ENCODE measurements at places on chromosomes 16 and 17. TPM values are rescaled to one million over a fixed set of nuclear protein-coding genes. Genes with fewer than 3 reads are reported as not detected.

DNA sequence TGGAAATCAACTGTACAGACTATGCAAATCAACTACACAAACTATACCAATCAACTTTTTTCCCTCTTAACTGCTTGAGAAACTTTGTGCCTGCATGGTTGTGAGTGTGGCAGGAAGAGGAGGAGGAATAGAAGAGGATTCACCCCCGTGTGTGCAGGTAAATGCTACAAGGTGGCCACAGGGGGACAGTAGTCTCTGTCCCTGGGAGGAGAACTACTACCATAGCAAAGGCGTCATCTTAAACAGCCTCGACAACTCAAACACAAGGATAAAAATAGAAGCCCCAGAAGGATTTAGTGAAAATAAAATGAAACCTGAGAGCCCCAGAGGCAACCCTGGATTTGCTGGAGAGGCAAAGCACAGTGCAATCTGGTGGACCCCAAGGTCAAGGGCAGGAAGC, 199.5 kb upstream of the DYNLRB2 start:
- H3K4me3 ChIP-seq: no peak overlapping the region
- DNase-seq: no peak
- H3K4me1 ChIP-seq: no peaks in the 10 kb centered on the region
- H3K27me3 ChIP-seq: peaks cover 18% of the 10 kb centered on the region
- no peaks in the 10 kb centered on the region for H3K36me3 ChIP-seq
- H3K27ac ChIP-seq: no peak overlapping the region

GRCh38 chr16:72996291-72997062, 51.5 kb downstream of the ZFHX3 start:
- no peak overlapping the region for H3K4me3 ChIP-seq
- no peaks in the 10 kb centered on the region for H3K4me1 ChIP-seq
- H3K27ac ChIP-seq: no peak overlapping the region
- H3K36me3 ChIP-seq: no peaks in the 10 kb centered on the region
- DNase-seq: no peak

- H3K36me3 ChIP-seq: no peaks in the 10 kb centered on the region
- no peak overlapping the region for H3K4me3 ChIP-seq
- peaks cover 15% of the 10 kb centered on the region for H3K27me3 ChIP-seq
- H3K4me1 ChIP-seq: no peaks in the 10 kb centered on the region
Measured at GRCh38 chr16:22955461-22956070, 141.6 kb downstream of the HS3ST2 start.

DNA sequence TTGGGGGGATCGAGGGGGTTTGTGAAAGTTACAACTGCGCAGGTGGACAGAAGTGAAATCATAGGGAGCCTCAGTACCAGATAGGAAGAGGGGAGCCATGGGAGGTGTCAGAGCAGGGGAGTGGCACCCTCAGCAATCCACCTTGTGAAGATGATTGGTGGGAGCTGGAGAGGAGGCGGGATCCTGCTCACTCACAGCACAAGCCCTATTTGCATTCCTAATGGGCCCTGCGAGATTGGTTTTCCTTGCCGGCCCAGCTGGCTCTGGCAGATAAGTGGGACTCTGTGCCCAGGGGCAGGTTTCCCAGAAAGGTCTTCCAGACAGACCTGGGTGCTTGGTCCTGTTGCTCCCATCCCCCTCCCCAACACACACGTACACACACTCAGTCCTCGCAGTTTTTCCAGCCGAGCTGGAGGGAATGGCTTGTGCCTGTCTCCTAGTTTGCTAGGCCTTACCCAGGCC, 9.4 kb downstream of the WNT3 start:
- peaks cover 15% of the 10 kb centered on the region for H3K27me3 ChIP-seq
- H3K4me1 ChIP-seq: no peaks in the 10 kb centered on the region
- H3K4me3 ChIP-seq: no peak overlapping the region

DNA sequence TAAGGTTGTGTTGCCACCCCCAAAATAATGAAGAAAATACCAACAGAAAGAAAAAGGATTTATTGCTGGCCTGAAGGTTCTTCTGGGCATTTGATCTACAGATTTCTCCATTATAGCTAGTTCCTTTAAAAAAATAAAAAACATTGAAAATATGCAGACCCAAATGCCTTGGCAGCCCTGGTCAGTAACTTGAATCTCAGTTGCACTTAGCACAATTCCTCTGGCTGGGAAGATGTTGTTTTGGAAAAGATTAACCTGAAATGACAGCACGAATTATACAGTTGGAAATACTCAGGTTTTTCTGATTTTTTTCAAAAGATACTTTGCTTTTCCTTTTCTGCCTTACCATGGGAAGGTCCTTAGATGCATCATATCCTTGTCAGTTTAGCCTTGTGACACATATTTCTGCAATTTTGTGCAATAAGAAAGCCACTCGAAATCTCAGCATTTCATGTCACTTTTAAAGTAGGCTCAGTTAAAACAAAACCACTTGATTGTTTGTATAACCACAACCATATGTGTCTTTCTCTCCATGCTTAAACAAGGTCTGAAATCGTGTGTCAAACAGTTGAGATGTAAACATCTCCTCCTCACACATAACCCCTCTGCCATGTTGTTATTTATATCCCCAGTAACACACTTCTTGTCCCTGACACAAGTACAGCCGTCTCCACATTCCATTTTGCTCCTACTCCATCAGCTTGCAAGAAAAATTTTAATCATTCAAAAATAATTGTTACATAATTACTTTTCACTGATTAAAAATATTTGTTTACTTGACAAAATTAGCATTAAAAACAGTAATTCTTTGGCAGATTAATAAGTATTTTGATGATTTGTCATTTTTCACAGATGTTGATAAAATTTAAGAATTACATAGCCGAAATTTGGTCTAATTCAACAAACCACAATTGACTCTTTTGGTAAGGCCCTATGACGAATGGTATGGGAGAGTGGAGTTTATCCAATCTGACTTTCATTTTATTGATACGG, 61.1 kb downstream of the SIAH1 start:
- H3K4me1 ChIP-seq: peaks cover 9% of the 10 kb centered on the region
- H3K4me3 ChIP-seq: no peak overlapping the region
- DNase-seq: no peak
- H3K27me3 ChIP-seq: no peaks in the 10 kb centered on the region

DNA sequence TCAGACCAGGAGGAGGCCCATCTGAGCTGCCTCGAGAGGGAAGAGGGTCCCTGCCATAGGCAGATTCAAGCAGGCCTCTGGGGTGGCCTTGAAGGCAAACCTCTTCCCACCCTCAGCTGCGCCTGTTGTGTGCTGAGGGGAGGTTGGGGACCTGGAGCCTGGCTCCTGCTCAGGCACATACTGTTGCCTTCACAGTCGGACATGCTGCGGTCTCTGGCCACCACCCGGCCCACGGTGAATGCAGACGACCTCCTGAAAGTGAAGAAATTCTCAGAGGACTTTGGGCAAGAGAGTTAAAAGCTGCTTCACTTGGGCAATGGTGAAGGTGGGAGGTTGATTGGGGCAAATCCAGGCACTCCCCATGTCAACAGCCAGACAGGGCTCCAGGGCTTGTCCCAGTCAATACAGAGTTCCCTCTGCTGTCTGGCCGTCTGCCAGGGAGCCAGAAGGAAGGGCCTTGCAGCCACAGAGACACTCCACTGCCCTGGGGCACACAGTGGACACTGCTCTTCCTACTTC, 6.3 kb downstream of the PDF start:
- no peak for DNase-seq
- H3K4me1 ChIP-seq: peaks cover 30% of the 10 kb centered on the region
- peaks cover 76% of the 10 kb centered on the region for H3K36me3 ChIP-seq
- H3K4me3 ChIP-seq: no peak overlapping the region
- H3K27ac ChIP-seq: no peak overlapping the region
- no peaks in the 10 kb centered on the region for H3K27me3 ChIP-seq

- DNase-seq: no peak
- no peaks in the 10 kb centered on the region for H3K27me3 ChIP-seq
- peaks cover 23% of the 10 kb centered on the region for H3K36me3 ChIP-seq
- peaks cover 36% of the 10 kb centered on the region for H3K4me1 ChIP-seq
Measured at GRCh38 chr17:81681672-81682071, 1.9 kb downstream of the ARL16 start.

GRCh38 chr17:4160294-4160859, 17.4 kb downstream of the CYB5D2 start:
- H3K4me3 ChIP-seq: no peak overlapping the region
- H3K36me3 ChIP-seq: peaks cover 27% of the 10 kb centered on the region
- H3K4me1 ChIP-seq: peaks cover 34% of the 10 kb centered on the region
- DNase-seq: no peak
- H3K27me3 ChIP-seq: no peaks in the 10 kb centered on the region
- H3K27ac ChIP-seq: no peak overlapping the region

ACSM3 gene
- total RNA-seq: 4.3 TPM

DPEP3 gene
- total RNA-seq: not detected

- peaks cover 18% of the 10 kb centered on the region for H3K4me1 ChIP-seq
- no peak overlapping the region for H3K4me3 ChIP-seq
- H3K27me3 ChIP-seq: no peaks in the 10 kb centered on the region
- H3K36me3 ChIP-seq: peaks cover 43% of the 10 kb centered on the region
- DNase-seq: no peak
Measured at GRCh38 chr17:59810894-59811153, 81.9 kb downstream of the TUBD1 start.

ADORA2B gene
- 0.13 TPM for total RNA-seq

CD7 gene
- total RNA-seq: 140 TPM

- H3K27ac ChIP-seq: no peak overlapping the region
- no peak overlapping the region for H3K4me3 ChIP-seq
- H3K36me3 ChIP-seq: no peaks in the 10 kb centered on the region
Measured at GRCh38 chr16:66849021-66849420, 4.8 kb downstream of the CA7 start.

GRCh38 chr16:84004442-84004841, 36.4 kb downstream of the NECAB2 start:
- H3K36me3 ChIP-seq: no peaks in the 10 kb centered on the region
- no peaks in the 10 kb centered on the region for H3K4me1 ChIP-seq
- DNase-seq: no peak
- H3K4me3 ChIP-seq: no peak overlapping the region
- H3K27ac ChIP-seq: no peak overlapping the region
- H3K27me3 ChIP-seq: peaks cover 4% of the 10 kb centered on the region

C16orf86 gene
- 2.9 TPM for total RNA-seq

- no peaks in the 10 kb centered on the region for H3K36me3 ChIP-seq
- H3K27me3 ChIP-seq: no peaks in the 10 kb centered on the region
- H3K4me1 ChIP-seq: no peaks in the 10 kb centered on the region
- H3K27ac ChIP-seq: no peak overlapping the region
- no peak for DNase-seq
Measured at GRCh38 chr16:47946092-47946491, 209.7 kb downstream of the ABCC12 start.

- H3K4me3 ChIP-seq: peak overlapping the region; percentile 76
- DNase-seq: no peak
- H3K36me3 ChIP-seq: peaks cover 2% of the 10 kb centered on the region
- H3K27ac ChIP-seq: peak overlapping the region; percentile 82
- H3K4me1 ChIP-seq: peaks cover 37% of the 10 kb centered on the region
- H3K27me3 ChIP-seq: peaks cover 10% of the 10 kb centered on the region
Measured at GRCh38 chr17:67993998-67994361, 2.3 kb downstream of the C17orf58 start.

CD300LB gene
- total RNA-seq: not detected

SLC13A2 gene
- not detected for total RNA-seq

DNA sequence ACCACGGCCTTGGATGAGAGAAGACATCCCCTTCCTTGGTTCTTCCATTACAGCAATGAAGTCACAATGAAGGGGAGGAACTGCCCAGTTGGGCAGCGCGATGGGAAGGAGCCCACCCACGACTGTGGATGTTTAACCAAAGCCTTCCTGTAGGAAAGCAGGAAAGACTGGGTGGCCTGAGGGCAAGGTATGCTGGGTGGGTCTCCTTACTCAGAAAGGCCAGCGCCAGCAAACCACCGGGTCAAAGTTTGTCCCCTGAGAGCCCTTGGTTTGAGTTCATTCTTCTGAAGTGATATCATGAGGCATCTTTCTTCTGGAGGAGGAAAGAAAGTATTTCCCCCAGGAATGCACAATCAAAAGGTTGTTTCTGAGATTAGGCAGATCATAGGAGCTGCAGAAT, 105.2 kb downstream of the C16orf95 start:
- no peaks in the 10 kb centered on the region for H3K4me1 ChIP-seq
- H3K27ac ChIP-seq: no peak overlapping the region
- DNase-seq: no peak
- H3K27me3 ChIP-seq: no peaks in the 10 kb centered on the region

GRCh38 chr17:39782481-39782880, 44.7 kb downstream of the GRB7 start:
- H3K36me3 ChIP-seq: peaks cover 43% of the 10 kb centered on the region
- H3K27me3 ChIP-seq: no peaks in the 10 kb centered on the region
- H3K4me3 ChIP-seq: no peak overlapping the region
- peaks cover 69% of the 10 kb centered on the region for H3K4me1 ChIP-seq
- no peak overlapping the region for H3K27ac ChIP-seq

DNA sequence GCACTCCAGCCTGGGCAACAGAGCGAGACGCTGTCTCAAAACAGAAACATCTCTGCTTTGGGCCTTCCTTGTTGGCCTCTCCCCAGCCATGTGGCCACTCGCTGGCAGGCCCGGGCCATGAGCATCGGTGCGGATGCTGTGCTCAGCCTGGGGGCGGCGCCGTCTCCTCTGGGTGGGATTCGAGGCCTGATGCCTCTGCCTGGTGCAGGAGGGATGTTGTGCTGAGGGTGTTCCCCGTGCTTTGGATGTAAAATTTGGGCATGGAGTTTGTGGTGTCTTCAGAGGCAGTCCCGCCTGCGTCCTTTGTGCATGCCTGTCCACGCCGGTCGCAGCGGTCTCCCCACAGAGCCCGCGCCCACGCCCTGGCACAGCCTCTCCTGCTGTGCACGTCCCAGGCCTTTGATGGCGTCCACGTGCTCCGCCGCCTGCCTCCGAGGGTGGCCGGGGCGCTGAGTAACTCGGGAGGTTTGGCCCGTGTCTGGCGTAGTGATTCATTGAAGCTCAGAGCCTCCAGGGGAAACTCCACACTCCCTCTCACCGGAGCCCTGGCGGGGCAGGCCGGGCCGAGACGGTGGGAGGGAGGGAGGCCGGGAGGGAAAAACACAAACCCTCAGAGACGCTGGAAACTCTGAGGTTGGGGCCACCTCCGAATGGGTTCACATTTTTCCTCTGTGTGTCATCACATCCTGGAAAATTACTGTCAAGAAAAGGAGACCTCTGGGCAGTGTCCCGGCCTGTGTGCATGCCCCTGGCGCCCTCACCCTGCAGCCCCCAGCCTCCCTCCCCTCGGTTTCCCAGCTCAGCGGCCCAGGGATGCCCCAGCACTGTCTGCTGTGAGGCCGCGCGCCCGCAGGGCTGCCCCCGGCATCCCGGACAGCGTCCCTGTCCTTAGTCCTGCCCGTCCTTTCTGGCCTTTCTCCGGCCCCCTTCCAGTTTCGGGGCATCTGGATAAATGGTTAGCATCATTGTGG, 19.0 kb downstream of the CENPX start:
- DNase-seq: no peak
- no peaks in the 10 kb centered on the region for H3K27me3 ChIP-seq
- H3K27ac ChIP-seq: no peak overlapping the region
- H3K36me3 ChIP-seq: no peaks in the 10 kb centered on the region
- no peaks in the 10 kb centered on the region for H3K4me1 ChIP-seq

CMTM2 gene
- 0.43 TPM for total RNA-seq
